ENCODE measurements at places on chromosomes 2 and 18. TPM values are rescaled to one million over a fixed set of nuclear protein-coding genes. Genes with fewer than 3 reads are reported as not detected.

DNA sequence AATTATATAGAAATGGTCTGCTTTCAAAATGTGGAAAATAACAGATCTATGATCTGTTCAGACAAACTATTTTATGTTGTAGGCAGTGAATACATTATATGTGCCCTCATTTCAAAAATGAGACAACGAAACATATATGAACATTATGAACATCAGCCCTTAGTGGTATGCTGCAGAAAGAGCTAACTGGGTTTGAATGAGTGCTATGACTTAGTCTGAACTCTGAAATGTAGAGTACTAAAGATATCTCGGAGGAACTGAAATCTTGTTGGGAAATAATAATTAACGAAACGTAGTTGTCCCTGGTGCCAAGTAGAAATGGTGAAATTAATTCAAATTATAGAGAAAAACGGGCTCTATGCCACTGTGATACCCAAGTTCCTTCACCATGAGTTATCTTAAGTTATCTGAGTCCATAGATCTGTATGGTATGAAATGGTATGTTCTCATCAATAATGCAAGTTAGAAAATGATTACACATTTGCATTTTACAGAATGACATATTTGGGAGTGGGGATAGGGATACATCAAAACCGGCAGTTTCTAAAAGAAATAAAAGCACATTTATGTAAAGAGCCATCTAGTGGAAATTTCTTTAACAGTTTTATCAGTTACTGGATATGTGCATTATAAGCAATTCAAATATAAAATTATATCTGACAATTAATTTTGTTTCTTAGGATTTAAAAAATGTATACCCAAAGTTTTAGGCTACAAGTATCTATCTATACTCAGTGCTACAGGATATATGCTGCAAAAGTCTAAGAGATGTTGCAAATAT lies 26.7 kb downstream of the STARD6 start:
- no peak for DNase-seq

- no peak for DNase-seq
These were observed 9.0 kb downstream of the CAPN10 start for GRCh38 chr2:240595381-240596079.

GRCh38 chr2:75605770-75606529 lies 40.6 kb upstream of the MRPL19 start:
- DNase-seq = no peak

ARHGAP25 gene
- total RNA-seq = 163 TPM

UGT1A3 gene
- not detected for total RNA-seq

- DNase-seq = no peak
These were observed 10.8 kb upstream of the NEU4 start for GRCh38 chr2:241798081-241798630.

GRCh38 chr2:172440795-172441194 lies 13.4 kb downstream of the ITGA6 start:
- DNase-seq = peak; percentile 33

IL37 gene
- not detected for total RNA-seq
